Stimulated activated CD8-positive, alpha-beta memory T cell treated with anti-CD3 and anti-CD28 coated beads, Interleukin-4, amount 100 ng/mL, for 1 hour (primary cell): ENCODE measurements at places on chromosomes 4 and X.

- DNase-seq = no peak
These were observed 161.6 kb upstream of the FAT1 start for GRCh38 chr4:186885289-186885688.

GRCh38 chr4:129578336-129578735, 482.4 kb downstream of the C4orf33 start:
- DNase-seq = no peak

DNA sequence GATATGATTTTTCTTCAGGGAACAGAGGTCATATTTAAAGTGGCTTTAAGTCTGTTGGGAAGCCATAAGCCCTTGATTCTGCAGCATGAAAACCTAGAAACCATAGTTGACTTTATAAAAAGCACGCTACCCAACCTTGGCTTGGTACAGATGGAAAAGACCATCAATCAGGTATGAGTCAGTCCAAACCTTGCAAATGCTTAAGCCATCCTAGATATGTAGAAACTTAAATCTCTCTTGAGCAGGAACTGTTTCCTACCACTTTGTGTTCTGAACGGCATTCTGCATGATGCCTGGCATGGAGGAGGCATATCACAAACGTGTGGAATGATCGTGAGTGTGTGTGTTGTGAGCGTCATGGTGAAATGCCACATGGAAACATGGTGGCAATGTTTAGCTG, 164.8 kb downstream of the PTTG2 start:
- DNase-seq = no peak

GRCh38 chr4:149008415-149009025, 566.3 kb upstream of the NR3C2 start:
- DNase-seq = no peak

- no peak for DNase-seq
These were observed 17.9 kb downstream of the P2RY8 start for GRCh38 chrX:1519022-1519497.

DNA sequence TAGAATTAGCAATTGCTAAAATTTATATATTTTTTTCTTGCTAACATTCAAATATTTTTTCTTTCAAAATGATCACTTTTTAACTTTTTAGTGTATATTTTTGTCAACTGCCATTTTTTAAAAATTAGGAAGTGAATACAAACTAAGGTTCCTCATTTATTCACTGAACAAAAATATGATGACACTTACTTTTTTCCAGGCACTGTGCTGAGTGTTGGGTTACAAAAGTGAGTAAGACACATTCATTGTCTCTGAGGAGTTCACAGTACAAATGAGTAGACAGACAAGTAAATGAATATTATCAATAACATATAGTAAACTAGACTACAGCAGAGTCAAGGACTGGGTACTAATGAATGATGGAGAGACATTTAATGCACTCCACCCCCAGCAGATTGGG, 543.5 kb downstream of the PDHA2 start:
- DNase-seq = no peak

- no peak for DNase-seq
These were observed 28.3 kb upstream of the SERTM2 start for GRCh38 chrX:111483135-111483534.
